Thoracic aorta (tissue), 2 donors: ENCODE measurements at places on chromosomes 12 and 14.
A peak's percentile ranks its signal among the peaks of the same experiment; 100 is the strongest.

GRCh38 chr12:64931981-64932380 is 107.5 kb downstream of the TBC1D30 start:
- no peak for DNase-seq

DNA sequence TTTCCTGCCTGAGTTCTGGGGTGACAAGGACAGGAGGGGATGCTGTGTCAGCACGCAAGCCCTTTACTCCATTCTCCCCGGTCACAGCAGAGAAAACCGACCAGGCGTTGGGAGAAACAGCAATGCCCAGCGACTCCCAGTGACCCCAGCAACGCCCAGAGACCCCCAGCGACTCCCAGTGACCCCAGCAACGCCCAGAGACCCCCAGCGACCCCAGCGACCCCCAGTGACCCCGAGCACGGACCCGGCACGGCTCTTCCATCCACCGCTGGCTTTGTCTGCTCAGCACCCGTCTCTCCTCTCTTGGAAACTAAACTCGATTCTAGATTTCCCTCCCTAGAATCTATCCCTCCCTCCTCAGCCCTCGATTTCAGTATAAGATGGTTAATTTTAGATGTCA is 38.5 kb upstream of the GALNT9 start:
- no peak for DNase-seq

DNA sequence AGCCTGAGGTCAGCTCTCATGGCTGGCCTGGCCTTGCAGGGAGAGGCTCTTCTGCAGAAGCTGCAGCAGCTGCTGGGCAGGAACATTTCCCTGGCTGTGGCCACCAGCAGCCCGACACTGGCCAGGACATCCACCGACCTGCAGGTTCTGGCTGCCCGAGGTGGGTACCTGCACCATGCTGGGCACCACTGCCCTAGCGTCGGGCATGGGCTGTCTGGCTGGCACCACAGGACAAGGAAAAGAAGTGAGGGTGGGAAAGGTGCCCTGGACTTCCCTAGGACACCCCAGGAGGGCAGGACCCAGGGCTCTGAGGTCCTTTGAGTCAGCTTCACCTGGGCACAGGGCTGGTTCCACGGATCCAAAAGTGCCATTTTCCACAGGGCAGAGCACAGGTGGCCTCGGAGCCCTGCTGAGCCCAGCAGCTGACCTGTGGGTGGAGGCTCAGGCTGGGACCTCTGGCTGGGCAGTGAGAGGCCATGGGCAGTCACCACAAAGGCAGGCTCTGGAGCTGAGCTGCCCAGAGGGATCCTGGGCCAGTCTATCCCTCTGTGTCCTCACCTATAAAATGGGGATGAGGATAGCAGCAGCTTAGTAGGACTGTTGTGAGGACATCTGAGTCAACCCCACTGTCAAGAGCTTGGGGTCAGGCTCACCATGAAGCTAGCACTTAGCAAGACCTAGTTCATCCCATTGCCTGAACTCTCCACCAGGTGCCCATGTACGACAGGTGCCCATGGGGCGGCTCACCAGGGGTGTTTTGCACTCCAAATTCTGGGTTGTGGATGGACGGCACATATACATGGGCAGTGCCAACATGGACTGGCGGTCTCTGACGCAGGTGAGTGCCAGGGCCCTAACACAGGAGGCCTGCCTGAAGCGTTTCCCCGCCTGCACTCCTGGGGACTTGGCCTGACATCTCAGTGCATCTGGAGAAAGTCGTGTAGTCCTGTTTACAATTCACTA is 4.9 kb downstream of the PLD4 start:
- DNase-seq: no peak

- no peak for DNase-seq
Measured at GRCh38 chr14:89393222-89393745, 23.7 kb downstream of the FOXN3 start.

- DNase-seq: no peak
Measured at GRCh38 chr14:64880221-64881121, 764 bp upstream of the SPTB start.

- no peak for DNase-seq
Measured at GRCh38 chr12:106170285-106170684, 31.5 kb upstream of the NUAK1 start.

- no peak for DNase-seq
Measured at GRCh38 chr12:116453631-116454030, 105.5 kb upstream of the MAP1LC3B2 start.

DNA sequence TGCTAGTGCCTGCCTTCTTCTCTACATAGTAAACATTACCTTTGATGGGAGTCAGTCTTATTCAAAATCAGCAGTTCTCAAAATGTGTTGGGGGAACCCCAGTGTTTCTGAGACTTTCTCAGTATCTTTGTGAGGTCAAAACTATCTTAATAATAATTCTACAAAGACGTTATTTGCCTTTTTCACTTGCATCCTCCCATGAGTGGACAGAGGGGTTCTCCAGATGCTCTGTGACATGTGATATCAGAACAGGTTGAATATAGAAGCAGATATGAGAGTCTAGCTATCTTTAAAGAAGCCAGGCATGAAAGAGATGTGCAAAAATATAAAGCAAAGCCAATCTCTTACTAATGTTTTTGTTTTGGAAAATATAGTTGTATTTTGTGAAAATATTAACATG is 144.7 kb downstream of the KTN1 start:
- DNase-seq: no peak

GRCh38 chr12:113758165-113758924 is 207.8 kb downstream of the RBM19 start:
- no peak for DNase-seq

- no peak for DNase-seq
Measured at GRCh38 chr14:61460718-61461611, 139.6 kb downstream of the PRKCH start.

- no peak for DNase-seq
Measured at GRCh38 chr12:537772-538171, 78.0 kb downstream of the B4GALNT3 start.

GRCh38 chr12:40827683-40828592 is 135.7 kb downstream of the CNTN1 start:
- DNase-seq: no peak

DNA sequence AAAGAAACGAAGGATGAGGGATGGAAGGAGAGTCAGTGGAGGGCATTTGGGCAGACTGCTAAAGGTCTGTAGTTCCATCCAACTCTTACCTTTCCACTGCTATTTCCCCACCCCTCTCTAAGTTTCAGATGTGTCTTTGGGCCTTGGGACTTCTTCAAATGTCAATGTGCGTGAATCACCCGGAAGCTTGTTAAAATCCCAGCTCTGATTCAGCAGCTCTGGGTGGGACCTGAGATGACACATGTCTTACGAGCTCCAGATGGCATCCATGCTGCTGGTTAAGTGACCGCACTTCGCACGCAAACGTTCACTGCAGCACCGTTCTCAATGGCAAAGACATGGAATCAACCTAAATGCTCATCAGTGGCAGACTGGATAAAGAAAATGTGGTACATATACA is 309.9 kb downstream of the VRK1 start:
- no peak for DNase-seq

DNA sequence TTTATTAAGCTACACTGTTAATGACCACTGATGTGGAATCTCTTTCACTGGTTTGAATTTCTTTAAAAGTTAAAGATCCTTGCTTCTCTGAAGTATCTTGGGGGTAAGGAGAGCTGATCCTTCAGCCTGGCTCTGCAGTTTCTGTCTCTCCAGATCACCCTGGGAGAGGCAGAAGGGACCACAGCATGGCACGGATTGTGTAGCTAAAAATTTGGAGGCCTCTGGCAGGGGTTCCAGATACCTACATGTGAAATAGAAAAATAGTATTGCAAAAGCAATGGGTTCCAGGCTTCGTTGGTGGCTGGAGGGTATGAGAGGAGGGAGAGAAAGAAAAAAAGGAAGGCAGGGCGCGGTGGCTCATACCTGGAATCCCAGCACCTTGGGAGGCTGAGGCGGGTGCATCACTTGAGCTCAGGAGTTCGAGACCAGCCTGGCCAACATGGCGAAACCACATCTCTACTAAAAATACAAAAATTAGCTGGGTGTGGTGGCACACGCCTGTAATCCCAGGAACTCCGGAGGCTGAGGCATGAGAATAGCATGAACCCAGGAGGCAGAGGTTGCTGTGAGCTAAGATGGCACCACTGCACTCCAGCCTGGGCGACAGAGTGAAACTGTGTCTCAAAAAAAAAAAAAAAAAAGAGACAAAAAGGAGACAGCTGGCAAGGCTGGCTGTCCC is 3.4 kb downstream of the CHST11 start:
- DNase-seq: no peak

GRCh38 chr14:79645753-79646362 is 565.4 kb downstream of the DIO2 start:
- no peak for DNase-seq

DNA sequence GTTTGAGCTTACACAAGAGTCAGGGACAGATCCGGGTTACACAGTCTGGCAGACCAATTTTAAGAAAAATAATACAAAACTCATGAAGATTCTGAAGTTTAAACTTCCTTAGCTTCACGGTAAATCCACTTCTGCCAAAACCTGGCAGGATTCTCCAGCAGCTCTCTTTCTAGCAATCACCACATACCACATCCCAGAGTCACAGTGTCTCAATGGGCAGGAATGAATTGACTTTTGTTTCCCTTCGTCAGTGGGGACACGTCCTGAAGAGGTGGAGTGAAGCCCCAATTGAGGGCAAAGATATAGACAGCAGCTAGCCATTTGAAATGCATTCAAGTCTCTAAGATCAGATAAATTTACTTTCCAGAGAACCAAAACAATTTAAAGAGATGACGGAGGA is 117.1 kb upstream of the ARHGAP5 start:
- DNase-seq: no peak

DNA sequence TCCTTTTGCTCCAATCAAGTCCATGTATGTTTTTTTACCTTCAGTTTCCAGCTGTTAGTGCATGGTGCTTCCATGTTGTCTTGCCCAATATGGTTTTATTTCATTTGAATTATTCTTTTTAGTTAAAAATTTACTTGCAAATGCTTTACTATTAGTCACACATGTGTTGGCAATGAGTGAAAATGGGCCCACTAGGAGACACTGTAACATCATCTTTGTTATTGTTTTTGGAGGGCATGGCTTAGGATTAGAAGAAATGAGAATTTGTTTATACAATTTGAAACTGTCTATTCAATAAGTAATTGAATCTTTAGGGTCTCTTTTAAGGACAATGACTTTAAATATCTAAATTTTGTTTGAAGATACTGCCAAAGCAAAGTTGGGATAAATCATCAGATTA is 133.7 kb downstream of the BRMS1L start:
- DNase-seq: no peak

DNA sequence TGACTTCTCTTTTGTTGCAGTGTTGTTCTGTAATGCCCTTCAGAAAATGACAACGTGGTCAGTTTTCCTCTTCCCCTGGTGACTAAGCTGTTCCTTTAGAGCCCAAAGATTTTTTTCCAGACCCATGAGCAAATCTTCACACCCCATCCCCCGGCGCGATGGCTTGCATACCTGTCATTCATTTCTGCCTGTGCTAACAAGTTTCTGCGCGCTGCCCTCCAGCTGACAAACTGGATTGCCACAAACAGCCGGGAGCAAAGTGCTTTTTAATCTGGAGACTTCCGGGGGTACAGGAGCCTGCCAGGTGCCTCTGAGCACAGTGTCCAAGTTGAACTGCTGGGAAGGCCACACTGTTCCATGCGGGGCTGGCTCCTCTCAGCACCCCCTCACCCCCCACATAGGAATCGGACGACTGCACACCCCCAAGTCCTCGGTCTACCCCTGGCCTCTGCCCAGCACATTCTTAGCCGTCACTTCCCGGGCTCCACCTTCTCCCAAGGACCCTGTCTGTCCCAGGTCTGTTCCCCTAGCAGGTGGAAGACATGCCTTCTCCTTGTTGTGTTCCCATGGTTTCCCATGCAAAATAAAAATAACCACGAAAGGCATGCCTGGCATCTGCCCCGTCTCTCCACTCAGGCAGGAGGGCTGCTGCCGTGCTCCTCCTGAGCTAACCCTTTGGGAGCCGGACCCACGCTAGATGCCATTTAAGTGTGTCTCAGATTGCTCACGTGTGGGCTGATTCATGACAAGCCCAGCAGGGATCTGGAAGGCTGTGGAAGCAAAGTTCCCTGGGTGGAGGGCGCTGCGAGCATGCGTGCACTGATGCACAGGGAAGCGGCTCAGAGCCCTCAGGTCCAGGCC is 14.1 kb downstream of the RILPL1 start:
- DNase-seq: peak; percentile 47

- DNase-seq: no peak
Measured at GRCh38 chr14:91284791-91285548, 40.5 kb upstream of the GPR68 start.

DNA sequence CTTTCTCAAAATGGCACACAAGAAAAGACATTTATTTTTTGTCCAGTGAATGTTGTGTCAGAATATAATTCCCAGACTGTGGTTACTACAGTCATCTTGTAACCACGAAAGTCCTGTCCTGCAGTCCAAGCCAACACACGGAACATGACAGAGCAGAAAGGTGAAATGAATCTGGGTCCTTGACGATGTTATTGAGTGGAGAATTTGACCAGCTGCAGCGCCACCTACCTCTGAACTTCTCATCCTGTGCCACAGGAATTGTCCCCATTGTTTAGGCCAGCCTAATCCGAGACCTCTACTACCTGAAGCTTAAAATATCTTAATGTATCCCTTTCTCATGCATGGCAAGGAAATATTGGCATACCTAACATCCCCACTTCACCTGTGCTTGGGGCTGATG is 64.1 kb upstream of the OTX2 start:
- no peak for DNase-seq

DNA sequence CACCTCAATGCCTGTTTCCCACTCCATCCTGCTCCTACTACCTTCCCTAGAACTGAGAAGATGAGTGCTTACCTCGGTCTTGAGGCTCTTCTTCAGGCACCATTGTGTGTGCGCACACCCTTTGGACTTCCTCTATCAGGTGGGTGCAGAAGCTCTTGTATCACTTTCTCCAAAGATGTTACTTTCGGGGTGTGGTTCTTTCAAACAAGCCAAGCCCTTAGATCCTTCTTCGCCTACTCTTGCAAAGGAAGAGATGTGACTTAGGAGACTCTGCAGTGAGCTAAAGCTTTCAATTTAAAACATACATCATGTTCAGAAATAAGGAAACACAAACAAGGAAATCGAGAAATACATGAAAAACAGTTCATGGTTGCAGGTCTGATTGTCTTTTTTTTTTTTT is at the start of gene CLEC4C:
TSS of gene CLEC4C (minus strand) at position 130 of the 400 bp plus-strand sequence. CDS start at position 103, 27 bp downstream.
- no peak for DNase-seq

- DNase-seq: no peak
Measured at GRCh38 chr12:92898755-92899154, 30.3 kb downstream of the EEA1 start.

DNA sequence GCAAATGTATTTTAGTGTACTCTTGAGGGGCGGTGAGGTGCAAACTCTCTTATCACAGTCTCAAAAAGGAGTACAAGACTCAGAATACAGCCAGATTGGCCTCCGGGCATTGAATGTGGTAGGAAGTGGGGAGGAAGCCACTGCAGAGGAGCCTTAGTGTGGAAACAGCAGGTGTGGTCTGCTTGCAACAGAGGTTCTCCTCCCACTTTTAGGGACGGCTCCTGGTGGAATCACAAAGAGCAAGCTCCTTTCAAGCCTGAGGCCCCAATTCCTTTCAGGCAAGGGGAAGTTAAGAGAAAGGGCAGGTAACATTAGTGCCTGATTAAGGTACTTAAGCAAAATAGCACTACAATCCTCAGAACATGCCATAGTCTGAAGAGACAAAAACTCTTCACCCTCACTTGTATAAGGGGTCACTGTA is 23.7 kb upstream of the SLC2A3 start:
- DNase-seq: no peak
